ENCODE measurements at places on chromosomes 12 and 14. TPM values are rescaled to one million over a fixed set of nuclear protein-coding genes. Genes with fewer than 3 reads are reported as not detected.

The PZP gene
- total RNA-seq, result not detected

DNA sequence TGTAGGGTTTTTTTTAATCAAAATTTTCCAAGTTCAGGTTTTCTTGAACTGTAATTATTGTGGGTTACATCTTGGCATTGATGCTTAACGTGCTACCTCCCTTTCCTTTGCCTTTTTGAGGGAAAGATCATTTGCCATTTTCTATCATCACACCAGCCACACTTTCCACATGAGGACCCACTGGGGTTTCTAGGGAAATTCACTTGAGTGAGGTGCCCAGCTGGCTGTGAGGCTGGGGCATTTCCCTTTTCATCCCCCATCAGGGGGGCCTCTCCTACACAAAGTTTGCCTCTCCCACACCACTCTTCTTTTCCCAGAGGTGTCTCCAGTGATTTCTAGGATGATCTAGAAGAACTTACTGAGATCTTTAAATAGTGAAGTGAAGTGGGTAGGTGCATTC lies 335.7 kb downstream of the BMP4 start:
- H3K27ac ChIP-seq, result no peak overlapping the region
- no peaks in the 10 kb centered on the region for H3K4me1 ChIP-seq
- H3K27me3 ChIP-seq, result no peaks in the 10 kb centered on the region
- H3K4me3 ChIP-seq, result no peak overlapping the region
- no peak for DNase-seq

- no peaks in the 10 kb centered on the region for H3K36me3 ChIP-seq
- H3K27me3 ChIP-seq, result no peaks in the 10 kb centered on the region
- no peak overlapping the region for H3K27ac ChIP-seq
These were observed 201.3 kb downstream of the GPHN start for GRCh38 chr14:66709291-66709690.

DNA sequence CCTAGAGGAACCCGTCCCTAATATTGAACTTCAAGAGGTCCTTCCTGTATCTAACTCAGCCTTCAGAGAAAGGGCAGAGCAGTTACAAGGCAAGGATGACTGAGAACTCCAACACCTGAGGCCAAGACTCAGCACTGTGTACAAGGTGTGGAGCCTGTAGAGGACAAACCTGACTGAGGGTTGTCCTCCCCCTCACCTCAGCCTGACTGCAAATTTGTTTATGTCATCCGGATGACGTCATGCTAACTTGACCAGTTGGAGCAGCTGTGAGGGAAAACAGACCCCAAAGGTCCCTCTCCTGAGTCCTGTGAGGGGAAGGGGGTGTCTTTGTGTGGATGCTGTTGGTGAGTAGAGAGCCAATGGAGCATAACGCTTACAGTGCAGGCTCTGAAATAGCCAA lies 4.3 kb downstream of the CRACR2A start:
- no peaks in the 10 kb centered on the region for H3K27me3 ChIP-seq
- peaks cover 27% of the 10 kb centered on the region for H3K4me1 ChIP-seq
- DNase-seq, result peak; percentile 69
- no peaks in the 10 kb centered on the region for H3K36me3 ChIP-seq
- H3K27ac ChIP-seq, result peak overlapping the region; percentile 89

DNA sequence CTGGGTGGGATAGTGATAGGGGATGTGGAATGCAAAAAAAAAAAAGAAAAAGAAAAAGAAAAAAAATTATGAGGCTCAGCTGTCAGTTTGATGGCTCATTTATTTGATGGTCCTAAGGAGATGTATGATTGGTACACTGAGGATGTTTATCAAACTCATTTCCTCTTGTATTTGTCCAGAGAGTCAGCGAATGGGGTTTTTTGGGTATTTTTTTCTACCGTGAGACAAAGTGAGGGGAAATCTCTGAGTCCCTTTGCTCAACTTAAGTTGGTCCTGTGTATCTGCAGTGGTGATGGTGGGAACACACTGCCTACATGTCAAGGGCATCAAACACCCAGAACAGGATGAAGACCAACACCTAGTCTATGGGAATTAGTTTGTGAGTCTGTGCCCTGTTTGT lies 176.9 kb upstream of the HIF1A start:
- H3K27ac ChIP-seq, result peak overlapping the region; percentile 81
- peaks cover 22% of the 10 kb centered on the region for H3K4me1 ChIP-seq
- H3K4me3 ChIP-seq, result no peak overlapping the region
- no peaks in the 10 kb centered on the region for H3K27me3 ChIP-seq
- no peak for DNase-seq

- no peaks in the 10 kb centered on the region for H3K36me3 ChIP-seq
- no peaks in the 10 kb centered on the region for H3K27me3 ChIP-seq
- no peak overlapping the region for H3K27ac ChIP-seq
- no peaks in the 10 kb centered on the region for H3K4me1 ChIP-seq
These were observed 414.8 kb upstream of the LMO3 start for GRCh38 chr12:17020765-17021164.

DNA sequence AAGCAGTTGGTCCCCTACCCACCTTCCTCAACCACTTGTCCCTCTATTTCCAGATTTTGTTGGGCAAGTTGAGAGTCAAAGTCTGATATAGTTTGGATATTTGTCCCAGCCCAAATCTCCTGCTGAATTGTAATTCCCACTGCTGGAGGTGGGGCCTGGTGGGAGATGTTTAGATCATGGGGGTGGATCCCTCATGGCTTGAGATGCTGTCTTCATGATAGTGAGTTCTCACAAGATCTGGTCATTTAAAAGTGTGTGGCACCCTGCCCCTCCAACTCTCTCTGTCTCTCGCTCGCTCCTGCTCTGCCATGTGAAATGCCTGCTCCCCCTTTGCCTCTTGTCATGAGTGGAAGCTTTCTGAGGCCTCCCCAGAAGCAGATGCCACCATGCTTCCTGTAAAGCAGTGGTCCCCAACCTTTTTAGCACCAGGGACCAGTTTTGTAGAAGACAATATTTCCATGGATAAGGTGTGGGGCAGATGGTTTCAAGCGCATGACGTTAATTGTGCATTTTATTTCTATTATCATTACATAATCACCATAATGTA lies 37.3 kb upstream of the BCL11B start:
- H3K4me1 ChIP-seq, result no peaks in the 10 kb centered on the region
- no peaks in the 10 kb centered on the region for H3K36me3 ChIP-seq
- H3K4me3 ChIP-seq, result no peak overlapping the region

All from prostate gland (tissue), 2 donors.